ENCODE measurements at places on chromosomes 2 and 18. TPM values are rescaled to one million over a fixed set of nuclear protein-coding genes. Genes with fewer than 3 reads are reported as not detected.
A peak's percentile ranks its signal among the peaks of the same experiment; 100 is the strongest.

GRCh38 chr18:59127047-59127446, 12.6 kb upstream of the SEC11C start:
- DNase-seq, result no peak

- no peak for DNase-seq
Measured at GRCh38 chr2:75605770-75606529, 40.6 kb upstream of the MRPL19 start.

DNA sequence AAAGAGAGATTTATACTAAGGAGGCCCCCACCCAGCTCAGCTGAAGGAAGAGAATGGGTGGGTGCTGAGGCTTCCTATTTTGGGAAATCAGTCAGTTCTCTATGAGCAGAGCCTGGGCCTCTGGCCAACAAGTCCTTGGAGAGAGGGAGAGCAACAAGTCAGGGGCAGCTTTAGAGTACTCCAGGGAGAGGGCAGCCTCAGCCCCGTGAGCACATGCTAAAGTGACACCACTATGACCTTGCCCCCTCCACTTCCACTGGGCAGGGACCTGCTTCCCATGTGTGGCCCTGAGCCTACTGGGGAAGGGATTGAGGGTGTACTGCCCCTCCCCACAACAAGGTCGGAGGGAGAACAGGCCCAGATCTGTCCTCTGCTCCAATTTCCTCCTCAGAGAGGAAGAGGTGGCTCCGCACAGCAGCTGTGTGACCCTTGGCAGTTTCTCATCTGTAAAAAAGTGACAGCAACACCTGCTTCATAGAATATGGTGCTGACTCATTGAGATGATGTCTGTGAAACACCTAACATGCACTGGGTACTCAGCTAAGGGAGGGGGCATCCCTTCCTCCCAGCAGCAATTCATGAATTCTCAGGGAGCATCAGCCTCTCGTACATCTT, 72.9 kb downstream of the CLHC1 start:
- DNase-seq, result peak; percentile 53

GRCh38 chr2:106623456-106623855, 136.3 kb downstream of the CD8B2 start:
- no peak for DNase-seq

RAB27B gene
- total RNA-seq, result 0.05 TPM

- DNase-seq, result no peak
Measured at GRCh38 chr2:126448611-126449010, 207.3 kb upstream of the GYPC start.

- DNase-seq, result no peak
Measured at GRCh38 chr2:224657349-224657748, 58.8 kb downstream of the CCDC195 start.

ALPP gene
- total RNA-seq, result 0.82 TPM

- DNase-seq, result no peak
Measured at GRCh38 chr2:240327566-240327965, 107.9 kb upstream of the GPC1 start.

GRCh38 chr2:33518929-33519328, 42.5 kb downstream of the RASGRP3 start:
- DNase-seq, result no peak

SPDYA gene
- 0.58 TPM for total RNA-seq

- no peak for DNase-seq
Measured at GRCh38 chr2:46363535-46364170, 66.4 kb downstream of the EPAS1 start.

COBLL1 gene
- 56.8 TPM for total RNA-seq

SERPINB5 gene
- 0.23 TPM for total RNA-seq

- DNase-seq, result no peak
Measured at GRCh38 chr2:220162320-220162719, 534.9 kb downstream of the SLC4A3 start.

GRCh38 chr18:63965716-63966330, 4.1 kb upstream of the SERPINB8 start:
- DNase-seq, result no peak

DNA sequence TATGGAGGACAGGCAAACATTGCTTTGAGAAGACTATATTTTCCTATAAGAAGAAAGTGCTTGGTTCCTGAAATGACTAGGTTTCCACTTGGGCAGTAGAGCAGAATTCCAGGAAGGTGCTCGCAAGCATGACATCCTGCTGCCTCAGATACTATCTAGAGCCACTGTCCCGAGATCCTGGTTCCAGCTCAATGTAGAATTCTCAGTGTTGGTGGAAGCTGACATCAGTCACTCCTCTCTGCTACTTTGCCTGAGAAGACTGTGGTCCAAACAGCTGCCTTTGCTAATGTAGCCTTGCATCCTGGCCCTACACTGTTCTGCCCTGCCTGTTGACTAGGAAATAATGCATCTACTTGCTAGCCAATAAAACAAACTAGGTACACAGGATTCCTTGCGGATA, 50.0 kb upstream of the ITGA6 start:
- DNase-seq, result no peak

Data from ovary (tissue), 10 donors.